Stimulated activated CD4-positive, alpha-beta T cell treated with anti-CD3 and anti-CD28 coated beads, Interleukin-1b, Interleukin-23, amount 100 ng/mL, for 4 hours (primary cell): ENCODE measurements at places on chromosomes 12 and 14.

- no peak for DNase-seq
These were observed at the start of gene LPAR5 for GRCh38 chr12:6635856-6636531. Gene LPAR5 (minus strand): TSS chr12:6635959. CDS start chr12:6621248, 14,711 bp downstream.

- DNase-seq, result no peak
These were observed 244.3 kb upstream of the NOVA1 start for GRCh38 chr14:26841920-26842741.

DNA sequence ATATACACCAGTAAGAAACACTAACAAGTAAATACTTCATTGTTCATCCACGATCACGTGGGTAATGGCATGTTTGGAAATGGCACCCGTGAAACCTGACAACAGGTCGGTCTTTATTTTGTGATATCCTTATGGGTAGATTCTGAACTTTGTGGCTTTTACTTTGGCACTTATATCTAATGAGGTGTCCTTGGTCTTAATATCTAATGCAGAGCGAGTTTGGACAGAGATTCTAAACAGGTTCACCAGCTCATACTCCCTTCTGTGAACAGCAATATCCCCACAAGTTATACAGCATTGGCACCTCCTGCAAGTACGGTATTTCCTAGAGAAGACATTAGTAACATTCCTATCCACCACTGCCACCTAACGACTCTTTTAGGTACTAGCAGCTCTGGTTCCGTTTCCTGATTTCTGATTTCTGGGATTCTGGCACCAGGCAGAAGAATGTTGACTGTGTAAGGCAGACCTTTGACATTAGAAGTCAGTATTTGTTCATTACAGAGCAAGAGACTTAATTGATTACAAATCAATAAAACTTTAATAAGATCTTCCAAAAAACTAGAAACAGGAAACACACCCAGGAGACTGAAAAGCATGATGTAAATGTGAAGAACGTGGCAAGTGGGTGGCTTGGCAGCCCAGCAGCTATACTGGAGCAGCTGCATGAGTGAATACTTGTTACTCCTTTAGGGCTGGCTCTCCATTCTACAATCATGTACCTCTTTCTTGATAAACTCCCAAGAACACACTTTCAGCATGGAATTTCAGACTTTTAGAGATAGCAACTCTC lies 2.5 kb downstream of the ANG start:
- no peak for DNase-seq

- DNase-seq, result no peak
These were observed 78.2 kb downstream of the SCN8A start for GRCh38 chr12:51669271-51669670.

GRCh38 chr12:57477710-57478681 lies 1.7 kb downstream of the ARHGAP9 start:
- DNase-seq, result no peak

GRCh38 chr14:72680853-72681640 lies 212.9 kb downstream of the DPF3 start:
- no peak for DNase-seq

GRCh38 chr12:93197067-93197593 lies 180.6 kb upstream of the NUDT4 start:
- no peak for DNase-seq

DNA sequence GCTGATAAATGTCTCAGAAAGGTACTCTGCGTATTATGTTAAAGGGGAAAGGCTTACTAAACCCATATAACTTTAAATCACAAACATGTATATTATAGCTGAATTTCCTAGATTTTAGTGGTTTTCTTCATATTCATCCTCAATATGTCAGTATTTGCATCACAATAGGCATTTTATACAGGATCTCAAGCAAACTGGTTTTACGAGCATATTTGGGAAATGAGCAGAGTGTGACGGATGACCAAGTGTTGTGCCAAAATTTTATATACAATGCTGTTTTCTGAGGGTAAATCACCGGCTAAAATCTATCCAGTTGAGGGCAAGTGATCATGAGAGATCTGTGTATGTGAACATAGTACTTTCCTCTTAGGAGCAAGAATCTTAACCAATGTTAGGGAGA lies 8.4 kb downstream of the CPM start:
- no peak for DNase-seq

DNA sequence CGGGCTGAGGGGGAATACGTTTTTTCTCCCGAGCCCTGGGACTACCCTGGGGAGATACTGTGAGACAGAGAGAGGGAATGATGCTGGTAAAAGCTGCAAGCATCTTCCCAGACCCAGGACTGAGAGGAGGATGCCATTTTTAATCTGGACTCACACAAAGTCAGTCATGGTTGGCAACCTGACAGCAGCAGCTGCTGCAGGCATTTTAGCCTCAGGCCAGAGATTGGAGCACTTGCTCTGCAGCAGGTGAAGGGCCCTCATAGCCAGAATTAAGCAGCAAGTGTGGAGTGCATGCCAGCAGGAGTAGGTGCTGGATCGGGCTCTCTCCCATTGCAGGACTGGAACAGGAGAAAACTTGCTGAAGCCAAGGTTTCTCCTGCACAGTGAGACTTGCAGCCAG lies 361.1 kb upstream of the CLEC14A start:
- DNase-seq, result no peak

DNA sequence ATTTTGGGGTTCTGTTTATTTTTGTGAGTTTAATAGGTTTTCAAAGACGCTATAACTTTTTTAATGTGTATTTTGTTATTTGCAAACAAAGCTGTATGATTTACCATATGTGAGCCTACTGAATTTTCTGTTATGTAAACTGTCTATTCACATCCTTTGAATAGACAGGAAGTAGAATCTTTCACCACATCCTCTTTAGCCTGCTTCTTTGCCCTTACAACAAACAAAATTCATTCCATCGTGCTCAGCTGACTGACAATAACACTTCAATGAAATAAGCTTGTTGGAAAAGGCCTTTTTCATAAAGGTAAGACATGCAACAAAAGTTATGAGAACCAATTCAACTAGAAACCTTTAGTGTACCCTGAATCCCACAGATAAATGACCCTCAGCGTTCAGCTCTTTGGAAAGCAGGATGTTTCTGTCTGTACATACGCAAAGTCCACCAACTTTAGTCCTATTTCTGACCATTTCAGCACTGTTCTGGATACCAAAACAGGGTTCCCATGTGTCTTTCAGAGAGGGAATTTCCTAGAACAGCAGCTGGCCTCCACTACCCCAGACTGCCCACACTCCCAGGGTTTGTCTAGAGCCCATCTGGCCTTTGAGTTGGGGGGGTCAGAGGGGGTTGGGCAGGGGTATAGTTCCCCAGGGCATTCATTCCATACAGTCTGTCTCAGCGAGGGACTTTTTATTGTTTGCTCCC lies 71.3 kb downstream of the DUSP6 start:
- no peak for DNase-seq

GRCh38 chr12:68959891-68960464 lies 27.0 kb upstream of the CPM start:
- no peak for DNase-seq

DNA sequence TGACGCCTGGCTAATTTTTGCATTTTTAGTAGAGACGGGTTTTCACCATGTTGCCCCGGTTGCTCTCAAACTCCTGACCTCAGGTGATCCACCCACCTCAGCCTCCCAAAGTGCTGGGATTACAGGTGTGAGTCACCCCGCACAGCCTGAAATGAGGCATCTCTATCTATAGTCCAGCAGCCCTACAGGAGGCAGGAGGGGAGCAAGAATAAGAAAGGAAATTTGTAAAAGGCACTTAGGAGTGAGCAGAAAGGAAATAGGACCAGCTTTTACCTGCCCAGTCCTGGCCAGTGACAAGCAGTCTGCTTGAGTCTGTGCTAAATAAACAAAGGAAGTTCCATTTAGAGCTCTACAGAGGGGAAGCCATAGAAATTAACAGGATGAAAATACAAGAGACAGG lies 15.0 kb upstream of the PSMA6 start:
- no peak for DNase-seq
